ENCODE measurements at places on chromosomes 12 and 14.
A peak's percentile ranks its signal among the peaks of the same experiment; 100 is the strongest.

DNA sequence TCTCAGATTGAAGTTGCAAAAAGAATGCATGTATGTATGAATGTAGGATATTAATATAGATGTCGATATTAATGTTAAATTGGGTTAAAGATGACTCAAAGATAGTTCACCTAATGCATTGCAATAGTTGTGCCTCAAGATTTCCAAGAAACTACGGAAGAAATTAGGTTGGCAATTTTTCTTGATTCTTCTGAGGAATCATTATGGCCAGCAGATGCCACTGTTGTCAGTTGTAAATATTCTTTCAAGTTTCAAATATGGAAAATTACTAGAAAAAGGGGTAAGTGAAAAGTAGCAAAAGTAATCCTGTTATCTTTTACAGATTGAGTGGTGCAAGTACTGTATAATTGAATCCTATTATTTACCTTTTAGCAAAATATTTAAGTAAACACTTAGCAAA is 202.1 kb downstream of the ADAMTS20 start:
- peak; percentile 20 for DNase-seq

DNA sequence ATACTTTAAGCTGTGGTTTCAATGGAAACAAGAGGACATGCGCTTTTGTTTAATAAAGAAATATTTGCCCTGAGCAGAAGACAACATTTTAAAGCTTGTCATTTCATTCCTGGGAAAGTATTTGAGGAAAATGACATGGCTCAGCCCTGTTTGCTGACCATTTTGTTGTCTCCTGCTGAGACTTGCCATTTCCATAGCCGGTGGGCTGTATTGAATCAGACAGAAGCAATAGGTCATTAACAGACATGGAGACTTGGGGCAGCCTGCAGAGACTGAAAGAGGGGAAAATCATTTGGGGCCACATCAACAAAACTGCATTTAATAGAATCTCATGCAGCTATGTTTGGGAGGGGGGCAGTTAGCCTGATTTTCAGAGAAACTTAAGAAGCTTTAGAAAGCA is 443.0 kb downstream of the NPAS3 start:
- no peak for DNase-seq

- DNase-seq: no peak
These were observed 78.8 kb downstream of the GSC start for GRCh38 chr14:94690896-94691659.

GRCh38 chr12:64687816-64688215 is 71.4 kb downstream of the GNS start:
- no peak for DNase-seq

DNA sequence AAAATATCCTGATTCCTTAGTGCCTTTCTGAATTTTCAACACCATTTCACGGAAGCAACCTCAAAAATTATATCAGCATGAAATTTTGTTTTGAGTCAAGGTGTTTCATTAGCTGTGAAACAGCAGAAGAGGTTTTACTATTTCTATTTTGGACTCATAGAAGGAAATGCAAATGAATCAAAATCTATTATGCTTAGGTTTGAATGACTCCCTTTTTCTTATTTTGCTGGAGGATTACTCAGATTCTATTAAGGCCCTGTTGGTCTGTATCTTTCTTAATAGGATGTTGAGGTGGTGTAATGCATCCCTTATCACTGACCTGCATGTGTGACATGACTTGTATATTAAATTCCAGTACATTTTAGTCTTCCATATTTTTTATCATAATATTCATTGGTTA is 165.8 kb downstream of the TMTC2 start:
- DNase-seq: no peak

DNA sequence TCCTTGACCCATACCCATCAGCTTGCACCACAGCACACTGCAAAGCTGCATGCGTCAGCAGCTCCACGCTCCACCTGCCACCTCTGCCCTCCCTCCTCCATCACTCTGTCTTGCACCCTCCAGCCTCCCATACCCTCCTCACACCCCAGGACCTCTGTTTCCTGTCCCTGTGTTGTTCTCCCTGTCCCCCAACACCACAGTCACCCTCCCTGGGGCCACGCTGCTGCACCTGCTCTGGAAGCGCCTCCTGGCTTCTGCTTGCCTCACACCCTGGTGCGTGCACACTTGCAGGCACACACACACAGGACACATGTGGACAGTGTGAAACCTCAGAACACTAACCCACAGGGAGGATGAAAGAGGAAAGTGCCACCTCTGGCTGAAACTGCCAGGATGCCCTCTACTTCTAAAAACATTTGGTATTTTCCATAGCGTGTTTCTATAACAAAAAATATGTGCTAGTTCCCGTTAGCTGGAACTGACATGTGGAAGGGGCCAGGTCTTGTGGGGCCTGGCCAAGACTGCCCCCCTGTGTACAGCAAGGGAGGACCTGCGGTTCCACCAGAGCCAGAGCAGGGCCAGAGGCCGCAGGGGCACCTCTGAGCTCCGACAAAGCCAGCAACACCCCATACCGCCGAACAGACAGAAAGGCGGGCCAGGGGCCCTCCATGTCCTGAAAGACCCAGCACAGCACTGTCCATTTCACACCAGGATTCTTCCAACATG is 10.0 kb downstream of the BRF1 start:
- no peak for DNase-seq

GRCh38 chr12:104544836-104545235 is 88.1 kb downstream of the CHST11 start:
- DNase-seq: no peak

DNA sequence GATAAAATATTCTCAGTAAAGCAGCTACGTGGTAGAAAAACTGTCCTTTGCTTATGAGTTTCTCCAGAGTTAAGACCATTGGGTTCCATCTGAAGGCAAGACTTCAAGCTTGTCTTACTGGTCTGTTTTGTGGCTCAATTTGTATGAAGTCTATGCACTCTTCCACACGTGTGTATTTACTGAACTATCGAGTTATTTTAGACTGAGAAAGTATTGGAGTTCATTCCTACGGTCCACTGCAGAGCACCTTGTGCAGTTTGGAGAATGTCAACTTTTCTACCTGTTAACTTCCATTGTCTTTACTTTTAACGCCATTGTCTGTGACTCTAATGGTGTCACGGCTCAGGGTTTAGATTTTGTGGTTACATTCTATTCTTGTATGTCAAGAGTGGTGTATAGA is 3.7 kb downstream of the HIF1A start:
- no peak for DNase-seq

Measured in bronchial epithelial cell (primary cell).